ENCODE measurements at places on chromosomes 3 and 15.

GRCh38 chr15:42547918-42548248 is 710 bp downstream of the LRRC57 start:
- no peak for DNase-seq

DNA sequence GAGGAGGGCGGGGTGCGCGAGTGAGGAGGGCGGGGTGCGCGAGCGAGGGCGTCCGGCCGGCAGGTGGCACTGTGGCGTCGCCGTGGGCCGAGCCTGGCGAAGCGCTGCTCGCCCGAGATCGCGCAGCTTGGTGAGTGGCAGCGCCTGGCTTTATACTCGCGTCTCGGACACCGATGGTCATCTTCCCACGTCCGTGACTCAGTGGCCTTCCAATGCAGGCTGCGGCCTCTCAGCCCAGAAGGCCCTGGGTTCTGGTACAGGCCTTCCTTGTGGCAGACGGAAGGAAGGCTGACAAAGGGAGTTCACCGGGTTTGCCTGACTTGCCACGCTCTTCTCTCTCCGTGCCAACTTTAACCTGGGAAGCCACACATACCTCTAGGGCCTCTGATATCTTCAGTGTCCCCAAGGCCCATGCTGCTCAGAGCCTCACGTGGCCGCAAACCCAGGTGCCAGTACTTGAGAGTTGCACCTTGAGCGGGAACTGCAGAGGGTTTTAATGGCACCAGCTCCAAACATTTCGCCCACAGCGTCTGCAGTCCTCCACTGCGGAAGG is 195.3 kb upstream of the LYSMD4 start:
- DNase-seq = peak; percentile 69

DNA sequence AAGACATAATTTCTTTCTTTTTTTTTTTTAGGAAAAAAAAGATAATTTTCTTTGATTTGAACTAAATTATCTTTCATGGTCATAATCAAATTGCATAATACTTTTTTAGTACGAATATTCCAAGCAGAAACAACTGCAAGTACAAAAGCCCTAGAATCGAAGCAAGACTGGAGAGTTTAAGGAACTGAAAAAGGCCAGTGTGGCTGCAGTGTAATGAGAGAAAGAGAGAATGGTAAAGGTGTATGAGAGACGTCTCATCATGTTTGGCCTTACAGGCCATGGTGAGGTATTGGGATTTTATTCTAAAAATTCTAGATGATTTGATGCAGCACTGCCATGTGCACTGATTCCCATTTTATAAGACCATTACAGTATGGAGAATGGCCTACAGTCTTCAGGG is 180.9 kb downstream of the SUCNR1 start:
- DNase-seq = no peak

DNA sequence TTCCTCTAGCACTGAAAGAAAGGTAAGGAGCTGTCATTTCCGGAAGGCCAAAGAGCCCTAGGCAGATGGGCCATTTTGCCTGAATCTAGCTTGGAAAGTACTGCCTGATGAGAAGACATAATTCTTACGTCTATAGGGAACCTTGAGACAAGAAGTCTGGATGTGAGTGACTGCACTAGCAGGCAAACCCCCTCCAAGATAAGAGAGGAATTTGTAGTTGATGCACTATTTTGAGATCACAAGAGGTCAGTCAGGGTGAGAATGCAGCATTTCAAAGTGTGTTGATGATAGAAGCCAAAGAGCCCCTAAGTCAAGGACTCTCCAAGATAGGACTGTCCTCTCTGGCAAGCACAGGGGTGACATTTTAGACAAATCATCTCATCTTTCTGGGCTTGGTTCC is 99.2 kb downstream of the HES1 start:
- no peak for DNase-seq

DNA sequence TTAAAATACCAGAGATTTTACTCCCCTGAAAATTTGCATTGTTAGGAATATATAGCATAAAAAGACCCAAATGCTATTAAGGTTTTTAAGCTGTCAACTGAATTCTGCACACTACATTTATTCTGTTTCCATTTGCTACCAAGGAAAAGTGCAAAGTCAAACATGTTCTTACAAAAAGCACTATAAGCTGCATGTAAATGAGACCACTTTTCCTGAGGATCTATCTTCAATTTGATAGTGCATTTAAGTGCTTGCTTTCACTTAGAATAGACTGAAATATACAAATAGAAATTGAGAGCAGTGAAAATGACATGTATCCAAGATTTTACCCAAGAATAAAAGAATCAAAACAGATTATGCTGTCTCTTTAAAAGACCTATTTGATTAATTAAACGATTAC is 1216.2 kb downstream of the ROBO2 start:
- DNase-seq = no peak

GRCh38 chr3:129966876-129967275 is 7.6 kb upstream of the TRH start:
- DNase-seq = no peak

- DNase-seq = no peak
Measured at GRCh38 chr3:37571269-37571668, 290.4 kb upstream of the CTDSPL start.

DNA sequence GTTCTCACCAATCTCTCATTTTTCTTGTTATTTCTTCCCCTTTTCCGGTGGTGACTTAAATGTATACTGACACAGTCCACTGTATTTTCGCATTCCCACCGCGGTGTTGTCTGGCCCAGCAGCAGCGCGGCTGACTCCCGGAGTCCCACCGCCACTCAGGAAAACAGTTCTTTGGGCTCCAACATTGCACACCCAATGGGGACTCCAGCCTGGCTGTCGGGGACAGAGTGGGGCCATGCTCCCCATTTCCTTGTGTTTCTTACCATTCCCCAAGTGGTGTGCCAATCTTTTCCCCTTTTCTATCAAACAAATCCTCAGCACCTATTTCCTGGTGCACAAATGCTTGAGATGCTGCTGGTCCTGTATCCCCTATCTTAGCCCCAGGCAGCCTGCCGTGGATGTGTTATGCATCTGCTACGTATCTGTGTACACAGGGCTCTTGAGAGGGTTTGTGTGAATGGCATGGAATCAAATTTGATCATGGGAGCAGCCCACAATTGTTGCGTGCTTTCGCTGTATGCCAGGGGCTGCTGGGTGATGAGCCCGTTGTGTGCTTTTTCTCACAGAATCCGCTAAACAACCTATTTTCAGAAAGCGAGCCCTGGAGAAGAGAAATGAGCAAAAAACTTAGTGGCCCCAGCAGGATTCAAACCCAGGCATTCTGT is 219.1 kb upstream of the RGMA start:
- DNase-seq = no peak

DNA sequence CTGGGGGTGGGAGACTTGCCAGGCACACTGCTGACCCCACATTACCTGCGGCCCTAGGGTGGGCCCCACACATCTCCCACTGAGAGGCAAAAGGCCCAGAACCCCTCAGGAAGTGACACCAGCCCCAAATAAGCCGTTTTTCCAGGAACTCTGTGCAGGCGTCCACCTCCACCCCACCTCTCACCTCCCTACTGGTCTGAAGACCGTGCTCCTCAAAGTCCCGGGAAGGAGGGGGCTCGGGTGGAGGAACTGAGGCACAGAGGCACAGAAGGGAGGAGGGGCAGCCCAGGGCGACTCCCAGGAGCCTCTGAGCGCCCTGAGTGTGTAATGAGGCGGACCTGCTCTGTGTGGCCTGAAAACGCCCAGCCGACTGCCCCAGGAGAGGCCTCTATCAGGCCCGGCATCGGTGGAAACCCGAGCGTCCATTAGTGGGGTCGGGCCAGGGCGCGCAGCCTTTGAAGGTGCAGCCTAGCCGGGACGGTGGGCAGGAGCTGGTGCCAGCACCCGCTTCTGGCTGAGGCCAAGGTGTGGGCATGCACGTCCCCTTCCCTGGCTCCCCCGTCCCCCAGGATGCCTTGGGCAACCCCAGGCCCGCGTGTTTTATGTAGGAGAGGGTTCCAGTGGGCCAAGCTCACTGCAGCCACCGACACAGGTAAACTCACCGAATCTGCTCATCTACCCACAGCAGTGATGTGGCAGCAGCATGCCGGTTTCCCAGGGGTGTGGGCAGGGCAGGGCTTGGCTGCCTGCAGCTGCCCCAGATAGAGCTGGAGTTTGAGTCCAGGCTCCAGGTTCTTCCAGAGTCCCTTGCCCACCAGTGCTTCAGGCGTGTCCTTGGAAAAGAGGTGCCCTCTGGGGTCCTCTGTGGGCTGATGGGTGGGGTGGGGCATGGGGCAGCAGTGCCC is 55.8 kb downstream of the DNAJB8 start:
- DNase-seq = no peak

DNA sequence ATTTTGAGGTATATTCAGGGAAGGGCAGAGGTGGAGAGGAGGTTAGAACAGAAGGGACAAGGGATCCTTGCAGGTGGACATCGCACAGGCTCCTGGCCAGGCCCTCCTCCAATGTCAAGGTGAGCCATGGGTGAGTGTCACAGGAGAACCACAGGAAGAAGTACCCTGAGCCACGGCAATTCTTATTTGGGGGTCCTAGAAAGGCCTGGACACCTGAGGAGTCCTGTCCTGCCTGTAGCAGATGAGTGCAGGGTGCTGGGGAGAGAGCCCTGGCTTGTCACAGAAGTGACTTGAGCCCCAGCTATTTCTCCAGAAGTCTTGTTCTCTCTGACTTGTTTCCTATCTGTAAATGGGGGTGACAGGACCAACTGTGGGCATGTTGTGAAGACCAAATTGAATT is 4.3 kb downstream of the SLC6A20 start:
- no peak for DNase-seq

GRCh38 chr3:129211772-129212171 is 28.1 kb upstream of the CNBP start:
- peak; percentile 47 for DNase-seq

DNA sequence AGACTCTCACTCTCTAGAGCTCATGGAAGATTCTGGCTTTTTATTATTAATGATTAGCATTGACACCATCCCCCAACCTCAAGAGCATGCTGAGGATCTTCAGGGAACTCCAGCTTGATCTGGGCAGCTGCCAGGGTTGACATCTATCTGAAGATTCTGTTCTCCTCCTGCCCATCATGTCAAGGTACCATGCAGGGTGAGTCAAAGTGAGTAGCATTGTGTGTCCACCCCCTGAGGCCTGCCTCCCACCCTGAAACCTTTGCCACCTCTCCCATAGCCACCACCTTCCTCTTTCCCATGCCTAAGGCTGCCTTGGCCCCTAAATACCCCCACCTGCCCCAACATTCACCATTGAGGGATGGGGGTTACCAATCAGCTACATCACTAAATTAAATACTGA is 70.1 kb upstream of the SLCO3A1 start:
- DNase-seq = no peak

DNA sequence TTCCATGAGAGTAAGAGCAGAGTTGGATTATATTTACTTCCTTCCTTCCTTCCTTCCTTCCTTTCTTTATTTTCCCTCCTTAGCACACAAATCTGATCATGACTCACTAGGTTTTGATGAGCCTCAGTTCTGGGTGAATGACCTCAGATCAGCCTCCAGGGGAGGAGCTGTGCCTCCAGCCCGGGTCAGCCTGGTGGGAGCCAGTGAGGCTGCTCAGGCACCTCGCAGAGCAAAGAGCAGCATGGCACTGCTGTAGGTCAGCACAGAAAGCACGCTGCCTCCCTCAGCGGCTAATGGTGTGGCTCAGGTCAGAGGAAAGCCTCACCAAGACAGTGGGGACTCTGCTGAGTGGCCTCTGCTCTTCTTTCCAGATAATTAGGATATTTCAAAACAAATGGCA is 108.5 kb downstream of the SYNPR start:
- no peak for DNase-seq

DNA sequence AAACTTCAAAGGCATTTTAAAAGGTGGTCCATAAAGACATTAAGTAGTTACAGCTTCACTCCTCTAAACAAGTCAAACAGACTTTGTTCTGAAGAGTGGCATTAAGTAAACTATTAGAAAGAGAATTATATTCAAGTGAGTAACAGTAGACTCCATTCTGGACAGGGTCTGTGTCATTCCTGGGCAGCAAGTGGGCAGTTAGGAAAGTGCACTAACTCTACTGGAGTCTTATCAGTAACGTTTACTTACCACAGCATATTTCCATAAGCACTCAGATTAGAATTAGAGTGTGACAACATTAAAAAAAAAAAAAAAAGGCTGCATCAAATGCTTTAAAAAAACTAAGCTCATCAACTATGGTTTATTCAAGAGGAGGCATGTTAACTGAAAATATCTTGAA is 10.6 kb downstream of the UBR1 start:
- peak; percentile 84 for DNase-seq

DNA sequence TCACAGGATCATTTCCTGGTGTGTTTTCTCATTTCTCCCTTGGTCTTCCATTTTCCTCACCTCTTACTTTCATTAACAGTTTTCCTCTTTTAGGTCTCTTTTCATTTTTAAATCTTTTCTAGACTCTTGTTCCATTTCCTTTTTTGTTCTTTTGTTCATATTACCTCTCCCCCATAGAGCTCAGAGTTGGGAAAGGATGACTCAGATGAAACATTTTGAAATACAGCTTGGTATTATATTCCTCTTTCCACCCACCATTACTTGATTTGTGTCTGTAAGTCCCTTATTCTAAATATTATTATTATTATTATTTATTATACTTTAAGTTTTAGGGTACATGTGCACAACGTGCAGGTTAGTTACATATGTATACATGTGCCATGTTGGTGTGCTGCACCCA is 153.1 kb downstream of the VGLL3 start:
- DNase-seq = no peak

GRCh38 chr3:191781044-191781443 is 320.1 kb downstream of the PYDC2 start:
- no peak for DNase-seq

GRCh38 chr3:6716420-6716819 is 144.5 kb upstream of the GRM7 start:
- DNase-seq = no peak

All from OCI-M1 (cell line).